Stimulated activated CD8-positive, alpha-beta memory T cell treated with anti-CD3 and anti-CD28 coated beads, Interleukin-4, amount 100 ng/mL, for 1 hour (primary cell): ENCODE measurements at places on chromosomes 4 and X.

GRCh38 chr4:158754385-158755180, 14.2 kb upstream of the FNIP2 start:
- no peak for DNase-seq

- no peak for DNase-seq
These were observed 329 bp downstream of the TBC1D14 start for GRCh38 chr4:6909970-6910339.

DNA sequence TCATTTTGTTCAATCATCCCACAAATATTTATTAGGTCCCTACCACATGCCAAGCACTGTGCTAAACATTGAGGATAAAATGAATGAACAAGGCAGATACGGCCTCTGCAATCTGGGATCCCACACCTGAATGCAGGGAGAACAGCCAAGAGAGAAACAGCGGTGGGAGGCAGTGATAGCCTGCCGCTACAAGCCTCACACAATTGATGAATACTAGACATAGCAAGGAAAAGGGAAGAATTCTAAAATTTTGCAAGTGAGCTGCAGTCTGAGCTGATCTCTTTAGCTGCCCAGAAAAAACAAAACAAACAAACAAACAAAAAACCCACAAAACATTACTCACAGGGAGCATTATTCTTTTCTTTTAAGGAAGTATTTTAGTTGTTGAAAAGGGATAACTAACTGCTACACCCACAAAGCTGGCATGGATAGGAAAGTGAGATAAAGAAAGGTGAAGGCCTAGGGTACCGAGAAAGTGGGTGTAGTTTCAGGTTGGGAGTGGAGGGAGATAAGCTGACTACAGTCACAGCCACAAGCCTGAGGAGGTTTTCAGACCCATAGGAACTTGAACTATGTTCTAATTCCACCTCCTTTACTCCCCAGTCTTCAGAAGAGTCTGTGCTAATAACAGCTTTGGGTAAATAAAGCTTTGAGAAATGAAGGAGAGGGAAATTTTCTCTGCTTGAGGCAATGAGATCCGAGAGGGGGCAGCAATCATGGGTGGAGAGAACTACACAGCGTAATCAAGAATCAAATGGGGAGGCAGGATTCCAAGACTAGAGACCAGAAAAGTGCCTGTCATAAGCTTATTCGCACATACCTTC, 85.4 kb downstream of the SH3RF1 start:
- DNase-seq = no peak

- no peak for DNase-seq
These were observed 239.4 kb downstream of the FAM47A start for GRCh38 chrX:33892670-33893069.

DNA sequence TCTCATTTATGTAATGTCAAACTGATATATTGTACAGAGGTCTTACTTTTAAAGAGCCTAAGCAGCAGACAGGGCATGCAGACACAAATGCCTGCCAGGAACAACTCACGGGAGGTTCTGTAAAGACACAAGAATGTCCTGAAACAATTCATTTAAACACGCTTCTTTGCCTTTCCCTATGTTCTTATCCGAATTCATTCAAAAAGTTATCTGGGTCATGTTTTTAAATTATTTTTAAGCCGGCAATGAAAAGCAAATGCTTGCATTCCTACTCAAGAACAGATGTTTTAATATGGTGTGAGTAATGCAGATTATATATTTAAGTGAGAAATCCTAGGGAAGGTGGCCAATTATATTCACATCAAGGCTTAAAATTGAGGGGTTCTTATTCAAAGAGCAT, 192.6 kb downstream of the PDGFC start:
- DNase-seq = no peak

DNA sequence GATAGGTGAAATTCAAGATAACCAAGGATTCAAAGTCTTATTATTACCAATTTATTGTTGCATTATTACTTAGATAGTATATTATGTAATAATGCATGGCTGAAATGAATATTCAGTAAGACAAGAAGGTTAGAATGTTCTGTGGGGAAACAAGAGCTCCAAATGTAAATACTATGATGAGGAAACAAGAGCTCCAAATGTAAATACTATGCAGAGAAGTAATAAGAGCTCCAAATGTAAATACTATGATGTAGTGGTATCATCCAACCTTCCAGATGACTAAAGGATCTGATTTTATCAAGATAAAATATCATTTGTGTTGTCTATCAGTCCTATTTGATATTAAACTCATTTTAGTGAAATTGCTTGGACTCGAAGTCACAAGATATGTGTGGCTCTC, 82.2 kb upstream of the PCDH18 start:
- no peak for DNase-seq

DNA sequence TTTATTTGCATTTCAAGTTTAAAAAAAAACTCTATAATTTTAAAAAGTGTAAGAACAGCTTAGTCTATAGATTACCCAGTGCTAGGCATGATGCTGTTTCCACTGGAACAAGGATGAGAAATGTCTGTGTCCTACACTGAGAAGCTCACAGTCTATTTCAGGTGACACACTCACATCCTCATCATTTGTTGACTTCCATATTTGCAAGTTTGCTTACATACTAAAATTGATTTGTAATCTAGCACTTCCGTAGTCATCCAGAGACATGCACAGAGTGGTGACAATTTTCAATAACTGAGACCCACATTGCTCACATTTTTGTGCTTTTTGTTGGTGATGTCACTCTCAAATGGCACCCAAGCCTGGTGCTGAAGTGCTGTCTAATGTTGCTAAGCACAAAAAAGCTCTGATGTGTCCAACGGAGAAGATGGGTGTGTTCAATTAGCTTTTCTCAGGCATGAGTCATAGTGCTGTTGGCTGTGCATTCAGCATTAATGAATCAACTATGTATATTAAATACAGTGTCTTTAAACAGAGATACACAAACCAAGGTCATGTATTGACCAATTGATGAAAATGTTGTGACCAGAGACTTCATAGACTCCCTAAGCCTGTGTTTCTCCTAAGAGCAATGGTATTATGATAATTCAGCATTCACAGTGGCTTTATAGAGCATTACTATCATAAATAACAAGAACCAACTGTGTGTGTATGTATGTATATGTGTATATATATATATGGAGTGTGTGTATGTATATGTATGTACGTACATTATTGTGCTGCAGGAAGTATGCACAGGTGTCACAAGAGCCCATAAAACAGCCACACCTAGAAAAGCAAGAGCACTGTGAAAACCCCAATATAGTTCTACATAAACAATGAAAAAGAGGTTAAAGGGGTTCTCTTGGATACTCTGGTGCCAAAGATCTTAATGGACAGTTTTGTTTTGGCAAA, 31.2 kb upstream of the VCX3B start:
- DNase-seq = no peak

GRCh38 chrX:29488919-29489318, 726.4 kb upstream of the MAGEB2 start:
- DNase-seq = no peak

- no peak for DNase-seq
These were observed 325.5 kb upstream of the SLC7A11 start for GRCh38 chr4:138567696-138568095.

DNA sequence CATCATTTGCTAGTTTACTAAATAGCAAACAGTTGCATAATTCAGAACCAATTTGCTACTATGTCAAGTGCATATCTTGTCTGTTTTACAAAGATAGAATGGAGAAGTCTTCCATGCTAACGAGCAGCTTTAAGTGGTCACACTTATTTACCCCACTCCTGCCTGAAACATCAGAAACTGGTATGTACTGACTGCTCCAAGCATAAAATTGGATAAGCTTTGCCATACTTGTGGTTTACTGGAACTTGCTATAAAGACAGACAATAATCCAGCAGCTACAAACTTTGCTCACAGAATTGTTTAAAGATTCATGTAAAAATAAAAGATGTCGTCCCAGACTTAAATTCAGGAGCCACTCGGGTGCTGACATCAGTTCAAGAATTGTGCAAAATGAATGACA, 13.3 kb upstream of the CDKL2 start:
- DNase-seq = no peak

GRCh38 chrX:20529301-20529700, 262.6 kb upstream of the RPS6KA3 start:
- DNase-seq = no peak

- no peak for DNase-seq
These were observed 60.9 kb downstream of the SEC24D start for GRCh38 chr4:118774989-118775388.

- DNase-seq = no peak
These were observed at the start of gene ZAR1 for GRCh38 chr4:48490012-48490679. Gene ZAR1, plus strand, starts transcription at chr4:48490252. Its CDS starts 40 bp downstream, at chr4:48490292.

- no peak for DNase-seq
These were observed 55.2 kb downstream of the MTM1 start for GRCh38 chrX:150623583-150623982.

GRCh38 chrX:40013266-40014195, 84.2 kb downstream of the BCOR start:
- DNase-seq = no peak

DNA sequence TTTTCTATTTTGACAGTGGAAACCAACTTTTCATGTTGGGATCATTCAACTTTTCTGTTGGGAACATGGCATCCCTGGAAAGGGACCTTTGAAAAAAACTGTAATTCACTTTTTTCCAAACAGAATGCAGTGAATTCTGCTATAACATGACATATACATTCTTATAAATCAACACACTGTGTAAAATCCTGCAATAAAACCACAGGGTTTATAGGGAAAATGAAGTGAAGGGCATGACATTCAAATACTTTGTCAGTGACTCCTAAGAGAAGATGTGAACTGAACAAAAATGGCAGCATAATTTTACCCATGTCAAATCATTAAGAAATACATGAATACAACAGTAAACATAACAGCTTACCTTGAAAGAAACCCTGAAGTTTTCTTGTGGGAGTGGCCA, 264.5 kb upstream of the ANKRD50 start:
- DNase-seq = no peak

DNA sequence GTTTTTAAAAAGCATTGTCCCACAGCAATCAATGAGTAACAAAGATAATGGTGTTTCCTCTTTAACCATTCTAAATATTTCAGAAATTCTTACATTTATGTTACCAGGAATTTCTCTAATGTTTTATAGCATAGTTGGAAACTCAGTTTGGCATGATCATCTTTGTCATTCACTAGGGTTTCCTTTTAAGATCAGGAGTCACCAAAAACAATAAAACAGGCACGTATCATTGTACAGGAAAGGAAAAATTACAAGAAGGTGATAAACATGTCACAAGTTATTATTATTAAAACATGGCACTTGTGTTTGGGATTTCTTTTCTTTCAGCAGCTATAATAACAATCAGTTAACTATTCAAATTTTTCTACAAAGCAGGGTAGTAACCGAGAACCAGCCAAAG, 84.0 kb downstream of the SLC10A7 start:
- no peak for DNase-seq

GRCh38 chr4:33512397-33512796, 2731.9 kb downstream of the ARAP2 start:
- no peak for DNase-seq

- DNase-seq = no peak
These were observed 72.4 kb upstream of the ANXA10 start for GRCh38 chr4:168019921-168020320.

- DNase-seq = no peak
These were observed 31.2 kb downstream of the MSX1 start for GRCh38 chr4:4890574-4891255.

DNA sequence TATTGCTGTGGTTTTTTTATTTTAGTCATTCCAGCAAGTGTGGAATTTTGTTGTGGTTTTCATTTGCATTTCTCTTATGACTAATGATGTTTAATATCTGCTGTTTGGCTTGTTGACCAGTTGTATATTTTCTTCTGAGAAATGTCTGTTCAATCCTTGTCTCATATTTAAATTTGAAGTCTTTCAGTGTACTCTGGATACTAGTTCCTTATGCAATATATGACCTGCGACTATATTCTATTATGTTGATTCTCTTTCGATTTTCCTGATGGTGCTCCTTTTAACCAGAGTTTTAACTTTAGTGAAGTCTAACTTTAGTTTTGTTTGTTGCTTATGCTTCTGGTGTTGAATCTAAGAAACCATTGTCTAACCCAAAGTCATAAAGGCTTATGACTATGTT, 1528.0 kb downstream of the TECRL start:
- no peak for DNase-seq

DNA sequence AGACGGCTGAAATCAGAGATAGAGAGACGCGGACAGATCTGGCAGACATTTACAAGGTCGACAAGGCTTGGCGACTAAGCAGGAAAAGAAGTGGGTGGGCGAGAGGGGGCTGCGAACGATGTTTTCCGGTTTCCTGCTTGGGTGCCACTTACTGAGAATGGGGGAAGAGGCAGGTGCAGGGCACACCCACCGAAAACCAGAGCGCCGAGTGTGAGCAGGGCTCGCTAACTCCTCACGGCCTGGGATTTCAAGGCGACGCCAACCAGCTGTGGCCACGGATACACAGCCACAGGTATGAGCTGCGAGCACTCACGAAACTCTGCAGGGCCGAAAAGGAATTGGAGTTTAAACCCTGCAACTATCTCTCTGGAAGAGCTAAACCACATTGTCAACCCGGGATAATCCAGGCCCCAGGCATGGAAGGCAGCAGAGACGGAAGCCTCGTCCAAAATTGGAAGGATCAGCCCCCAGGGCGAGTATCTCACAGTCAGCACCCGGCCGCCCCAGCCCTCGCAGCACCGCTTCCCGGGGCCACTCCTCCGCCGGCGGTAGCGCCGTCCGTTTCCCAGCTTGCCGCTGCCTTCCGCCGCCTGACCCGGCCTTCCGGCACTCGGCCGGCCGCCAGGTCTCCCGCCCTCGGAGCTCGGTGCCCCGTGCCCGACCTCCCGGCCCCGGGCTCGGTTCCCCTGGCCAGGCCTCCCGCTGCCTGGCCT, 778 bp downstream of the CASP3 start:
- DNase-seq = no peak

GRCh38 chrX:53089224-53089842, 4.6 kb upstream of the KANTR start:
- no peak for DNase-seq

GRCh38 chr4:139916041-139916440, 237.9 kb downstream of the MAML3 start:
- no peak for DNase-seq

GRCh38 chr4:100736641-100737451, 219.0 kb upstream of the EMCN start:
- DNase-seq = no peak

- no peak for DNase-seq
These were observed 1.6 kb upstream of the ANTXR2 start for GRCh38 chr4:80074651-80075050.

DNA sequence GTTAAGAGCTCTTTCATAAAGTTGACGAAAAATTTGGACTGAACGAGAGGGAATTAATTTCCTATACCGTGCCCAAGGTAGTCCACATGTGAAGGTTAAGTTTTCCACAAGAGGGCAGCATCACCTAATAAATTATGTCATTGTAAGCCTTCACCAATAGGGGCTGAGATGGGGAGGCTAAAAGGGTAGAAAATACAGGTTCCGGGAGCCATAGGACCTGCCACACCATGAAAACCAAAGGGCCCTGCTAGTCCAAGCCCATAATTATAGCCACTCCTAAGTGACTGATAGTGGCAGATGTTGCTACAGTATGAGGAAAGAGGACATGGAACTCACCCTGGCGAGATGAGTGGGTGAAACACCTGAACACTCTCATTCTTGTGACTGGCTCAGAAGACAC, 122.2 kb downstream of the SHROOM4 start:
- no peak for DNase-seq
